ENCODE measurements at places on chromosomes 6 and 20.

DNA sequence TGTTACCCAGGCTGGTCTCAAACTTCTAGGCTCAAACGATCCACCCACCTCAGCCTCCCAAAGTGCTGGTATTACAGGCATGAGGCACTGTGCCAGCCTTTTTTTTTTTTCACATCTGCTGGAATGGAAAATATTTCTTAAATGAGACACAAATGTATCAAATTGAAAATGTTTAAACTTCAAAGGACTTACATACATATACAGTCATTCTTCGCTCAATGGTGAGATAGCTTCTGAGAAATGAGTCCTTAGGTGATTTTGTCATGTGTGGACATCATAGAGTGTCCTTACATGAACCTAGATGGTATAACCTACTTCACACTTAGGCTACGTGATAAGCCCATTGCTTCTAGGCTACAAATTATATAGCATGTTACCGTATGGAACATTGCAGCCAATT lies 43.1 kb downstream of the MICA start:
- no peak for DNase-seq

- DNase-seq = no peak
Observed at GRCh38 chr6:35669451-35670045, 19.2 kb downstream of the FKBP5 start.

DNA sequence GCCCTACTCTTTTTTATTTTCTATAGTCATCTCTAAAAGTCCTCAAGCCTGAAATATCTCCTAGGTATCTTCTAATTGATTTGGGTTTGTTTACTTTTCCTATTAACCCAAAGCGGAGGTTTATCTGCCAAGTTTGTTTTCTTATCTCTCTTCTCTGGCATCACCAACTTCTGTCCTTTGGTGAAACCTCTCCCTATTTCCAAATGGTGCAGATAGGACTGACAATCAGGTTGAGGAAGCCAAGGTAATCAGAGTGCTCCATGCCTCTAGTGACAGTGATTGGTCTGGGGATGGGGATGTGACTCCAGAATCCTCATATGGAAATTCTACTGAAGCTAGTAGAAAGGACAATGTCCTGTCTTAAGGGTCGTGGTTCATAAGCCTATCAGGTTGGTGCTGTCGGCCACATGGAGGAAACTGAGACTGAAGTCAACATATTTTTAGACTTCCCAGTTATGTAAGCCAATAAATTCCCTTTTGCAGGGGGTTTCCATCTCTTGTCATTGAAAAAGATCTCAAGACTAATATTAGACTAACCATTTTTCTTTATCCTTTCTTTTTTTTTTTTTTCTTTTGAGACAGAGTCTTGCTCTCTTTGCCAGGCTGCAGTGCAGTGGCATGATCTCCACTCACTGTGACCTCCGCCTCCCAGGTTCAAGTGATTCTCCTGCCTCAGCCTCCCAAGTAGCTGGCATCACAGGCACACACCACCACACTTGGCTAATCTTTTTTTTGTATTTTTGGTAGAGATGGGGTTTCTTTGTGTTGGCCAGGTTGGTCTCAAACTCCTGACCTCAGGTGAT lies 28.0 kb downstream of the KIF6 start:
- no peak for DNase-seq

GRCh38 chr20:22582964-22583772 lies 1.2 kb downstream of the FOXA2 start:
- DNase-seq = no peak

DNA sequence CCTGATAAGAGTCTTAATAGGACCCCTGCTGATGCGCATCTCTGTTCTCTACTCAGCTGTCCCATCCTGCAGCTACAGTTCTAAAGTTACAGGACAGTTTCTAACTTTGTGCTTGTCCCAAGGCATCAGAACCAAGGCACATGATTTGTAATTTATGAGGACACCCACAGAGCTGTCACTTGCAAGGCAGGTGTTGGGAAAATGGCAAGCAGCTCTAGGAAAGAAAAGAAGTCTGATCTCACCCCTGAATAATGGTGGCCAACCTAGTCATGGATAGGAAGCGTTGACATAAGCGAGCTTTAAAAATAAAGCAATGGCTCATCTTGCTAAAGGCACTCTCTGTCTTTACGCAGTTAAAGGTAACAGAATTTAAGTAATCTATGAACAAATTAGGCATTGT lies 127.6 kb upstream of the VGLL2 start:
- DNase-seq = no peak

DNA sequence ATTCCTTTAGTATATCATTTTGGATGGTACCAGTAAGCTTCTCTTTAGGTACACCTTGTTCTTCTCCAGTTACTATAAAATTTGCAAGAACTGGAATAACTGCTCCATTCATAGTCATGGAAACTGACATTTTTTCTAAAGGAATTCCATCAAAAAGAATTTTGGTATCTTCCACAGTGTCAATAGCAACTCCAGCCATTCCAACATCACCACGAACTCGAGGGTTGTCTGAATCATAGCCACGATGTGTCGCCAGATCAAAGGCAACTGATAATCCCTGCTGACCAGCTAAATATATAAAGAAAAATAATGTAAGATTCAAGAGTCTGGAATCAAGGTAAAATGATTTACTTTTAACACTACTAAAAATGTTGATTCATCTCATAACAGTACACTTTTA lies 5.3 kb downstream of the MMUT start:
- no peak for DNase-seq
